ENCODE measurements at places on chromosomes 16 and 17.

GRCh38 chr17:8644507-8644902 is 14.0 kb upstream of the MYH10 start:
- DNase-seq, result no peak

GRCh38 chr17:82939621-82940135 is 99.9 kb upstream of the ZNF750 start:
- DNase-seq, result no peak

- no peak for DNase-seq
Observed at GRCh38 chr16:83245061-83245460, 562.7 kb upstream of the HSBP1 start.

GRCh38 chr17:11331547-11332513 is 90.8 kb downstream of the SHISA6 start:
- no peak for DNase-seq

DNA sequence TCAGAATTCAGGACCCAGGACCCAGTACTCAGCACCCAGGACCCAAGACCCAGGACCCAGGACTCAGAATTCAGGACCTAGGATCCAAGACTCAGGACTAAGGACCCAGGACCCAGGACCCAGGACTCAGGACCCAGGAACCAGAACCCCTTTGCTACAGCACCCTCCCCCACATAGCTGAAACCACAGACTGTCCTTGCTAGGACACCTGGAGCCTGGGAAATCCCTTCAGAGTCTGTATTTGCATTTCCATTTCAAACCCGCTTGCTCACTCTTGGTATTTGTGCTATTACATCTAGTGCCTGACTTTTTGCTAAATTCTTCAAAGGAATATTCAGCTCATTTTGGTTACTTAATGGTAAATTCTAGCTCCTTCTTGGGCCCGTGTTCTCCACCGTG is 275.8 kb upstream of the MAF start:
- DNase-seq, result no peak

DNA sequence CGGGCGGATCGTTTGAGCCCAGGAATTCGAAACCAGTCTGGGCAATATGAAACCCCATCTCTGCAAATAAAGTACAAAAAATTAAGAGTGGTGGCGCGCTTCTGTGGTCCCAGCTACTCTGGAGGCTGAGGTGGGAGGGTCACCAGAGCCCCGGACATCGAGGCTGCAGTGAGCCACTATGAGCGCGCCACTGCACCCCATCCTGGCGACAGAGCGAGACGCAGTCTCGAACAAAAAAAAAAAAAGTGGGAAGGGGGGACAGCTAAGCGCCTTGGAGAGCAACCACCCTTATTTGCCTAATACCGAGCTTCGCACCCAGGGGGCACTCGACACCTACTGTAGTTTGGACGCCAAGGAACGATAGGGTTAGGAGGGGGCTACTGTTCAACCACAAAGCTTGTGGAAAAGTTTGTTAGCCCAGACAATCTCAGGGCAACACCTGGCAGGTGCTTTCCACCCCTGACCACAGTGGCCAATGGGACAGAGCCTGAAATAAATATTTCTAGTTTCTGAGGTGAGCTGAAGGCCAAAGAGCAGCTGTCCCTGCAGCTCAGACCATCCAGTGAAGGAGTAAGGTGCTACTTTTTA is 847 bp upstream of the PSMC3IP start:
- peak; percentile 73 for DNase-seq

DNA sequence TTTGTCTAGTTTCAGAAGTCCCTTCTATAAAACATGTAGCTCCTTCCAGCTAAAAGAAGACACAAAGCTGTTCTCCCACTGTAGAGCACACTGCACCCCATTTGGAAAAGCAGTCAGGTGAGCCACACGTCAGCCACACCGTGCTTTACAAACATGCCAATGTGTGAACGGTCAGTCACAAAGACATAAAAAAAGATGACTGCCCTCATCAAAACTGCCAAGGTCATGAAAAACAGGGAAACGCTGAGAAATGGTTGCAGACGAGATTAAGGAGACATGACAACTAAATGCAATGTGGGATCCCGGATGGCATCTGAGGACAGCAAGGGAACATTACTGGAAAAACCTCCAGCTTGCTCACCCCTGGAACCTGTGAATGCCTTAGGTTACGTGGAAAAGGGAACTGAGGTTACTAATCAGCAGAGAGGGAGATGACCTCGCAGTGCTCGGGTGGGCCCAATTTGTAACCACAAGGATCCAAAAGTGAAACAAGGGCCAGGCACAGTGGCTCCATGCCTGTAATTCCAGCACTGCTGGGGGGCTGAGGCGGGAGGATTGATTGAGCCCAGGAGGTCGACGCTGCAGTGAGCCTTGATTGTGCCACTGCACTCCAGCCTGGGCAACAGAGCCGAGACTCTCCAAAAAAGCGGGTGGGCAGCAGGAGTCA is 8.1 kb downstream of the ANKRD11 start:
- DNase-seq, result no peak

DNA sequence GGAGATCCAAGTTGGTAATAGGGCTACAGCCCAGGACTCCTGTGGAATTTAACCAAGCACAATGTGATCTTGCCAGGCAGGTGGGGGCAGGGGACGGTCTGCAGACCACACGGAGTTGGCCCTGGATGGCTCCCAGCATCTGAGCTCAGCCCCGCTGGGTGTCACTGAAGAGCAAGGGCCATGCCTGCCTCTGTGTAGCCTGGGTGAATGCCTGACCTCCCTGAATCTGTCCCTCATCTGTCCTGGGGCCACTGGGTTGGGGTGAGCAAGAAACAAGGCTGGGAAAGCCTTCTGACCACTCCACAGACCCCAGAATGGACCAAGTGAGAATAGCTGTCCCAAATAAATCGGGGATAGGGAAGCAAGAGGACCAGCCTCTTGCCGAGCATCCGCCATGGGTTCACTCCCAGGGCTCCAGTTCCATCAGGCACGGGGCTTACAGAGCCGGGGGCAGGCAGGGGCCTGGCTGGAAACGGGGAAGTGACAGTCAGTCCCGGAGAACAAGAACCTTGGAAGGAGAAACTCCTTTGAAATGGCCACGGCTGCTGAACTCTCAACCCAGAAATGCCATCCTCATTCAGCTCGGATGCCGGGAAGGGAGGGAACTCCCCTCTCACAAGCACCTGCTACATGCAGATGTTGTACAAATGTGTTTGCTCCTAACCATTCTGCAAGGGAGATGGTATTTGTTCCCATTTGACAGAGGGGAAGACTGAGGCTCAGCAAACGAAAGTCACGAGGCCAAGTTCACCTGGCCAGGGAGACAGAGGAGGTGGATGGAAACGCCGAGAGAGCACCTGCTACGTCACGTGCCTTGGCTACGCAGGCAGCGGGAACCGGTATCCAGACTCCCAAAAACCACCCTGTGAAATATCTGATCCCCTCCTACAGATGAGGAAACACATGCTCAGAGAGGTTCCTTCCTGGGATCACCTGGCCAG is 50.0 kb downstream of the RMI2 start:
- DNase-seq, result no peak

GRCh38 chr16:64384636-64385035 is 737.2 kb downstream of the CDH11 start:
- no peak for DNase-seq

GRCh38 chr16:25063865-25064264 is 47.7 kb upstream of the LCMT1 start:
- no peak for DNase-seq

- no peak for DNase-seq
Observed at GRCh38 chr17:4236456-4236855, 27.3 kb downstream of the ANKFY1 start.

DNA sequence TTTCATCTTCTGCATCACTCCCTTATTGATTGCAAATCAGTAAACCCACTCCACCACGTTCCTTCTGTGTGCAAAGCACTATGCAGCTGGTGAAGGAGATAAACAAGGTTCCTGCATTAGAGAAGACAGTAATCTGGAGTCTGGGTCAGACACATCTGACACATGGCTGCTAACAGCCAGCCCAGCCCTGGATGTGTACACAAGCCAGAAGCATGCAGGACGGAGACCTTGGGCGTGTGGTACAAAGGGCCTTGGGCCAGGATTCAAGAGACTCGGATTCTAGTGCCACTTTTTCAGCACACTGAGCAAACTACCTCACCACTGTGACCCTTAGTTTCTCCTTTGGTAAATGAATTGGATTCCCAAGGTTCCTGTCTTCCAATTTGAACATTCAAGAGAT is 86.6 kb upstream of the DNAH9 start:
- no peak for DNase-seq

- DNase-seq, result no peak
Observed at GRCh38 chr16:88524973-88525662, 45.1 kb upstream of the ZC3H18 start.

DNA sequence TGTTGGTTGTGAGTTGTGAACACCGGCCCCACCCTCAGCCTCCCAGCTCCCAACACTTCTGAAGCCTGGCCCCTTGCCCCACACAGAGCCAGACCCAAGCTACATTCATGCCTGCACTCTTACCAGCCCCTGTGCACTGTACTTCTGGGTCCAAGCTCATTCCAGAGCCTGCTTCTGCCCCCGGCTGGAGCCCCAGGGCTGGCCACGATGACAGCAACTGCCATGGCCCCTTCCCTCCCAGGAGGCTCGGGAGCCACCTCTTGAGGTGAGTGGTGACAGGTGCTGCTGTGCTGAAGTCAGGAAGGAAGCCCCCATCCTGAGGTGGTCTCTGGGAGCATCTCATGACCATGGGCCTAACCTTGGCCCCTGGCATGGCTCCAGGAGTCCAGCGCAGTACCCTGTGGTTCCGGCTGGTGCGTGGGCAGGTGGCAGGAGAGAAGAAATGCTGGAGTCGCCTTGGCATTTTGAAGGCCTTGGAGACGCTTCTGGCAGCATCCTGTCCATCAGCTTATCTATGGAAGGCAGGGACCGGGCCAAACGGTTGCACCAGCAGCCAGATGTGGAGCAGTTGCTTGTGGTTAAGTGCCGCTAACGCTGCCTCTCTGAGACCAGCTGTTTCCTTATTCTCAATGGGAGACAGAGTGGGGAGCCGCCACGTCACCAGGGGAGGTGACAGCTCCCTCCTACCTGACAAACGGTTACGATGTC is 3.9 kb upstream of the CDT1 start:
- no peak for DNase-seq

DNA sequence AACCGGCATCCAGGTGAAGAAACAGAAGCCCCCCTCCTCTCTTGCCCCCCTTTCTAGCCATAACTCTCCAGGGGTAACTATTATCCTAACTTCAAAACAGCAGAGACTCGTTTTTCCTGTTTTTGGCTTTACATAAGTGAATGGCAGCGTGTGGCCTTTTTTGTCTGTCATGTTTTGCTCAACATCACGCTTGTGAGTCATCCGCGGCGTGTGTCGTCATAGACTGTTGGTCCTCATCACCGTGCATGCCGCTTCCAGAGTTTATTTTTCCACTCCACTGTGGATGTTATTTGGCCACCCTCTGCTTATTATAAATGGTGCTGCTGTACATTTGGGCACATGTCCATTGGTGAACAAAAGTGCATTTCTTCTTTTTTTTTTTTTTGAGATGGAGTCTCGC is 52.6 kb downstream of the ERN1 start:
- no peak for DNase-seq

GRCh38 chr16:14335297-14335696 is 264.2 kb downstream of the MRTFB start:
- DNase-seq, result no peak

- DNase-seq, result no peak
Observed at GRCh38 chr16:57987441-57988177, 12.9 kb downstream of the ZNF319 start.

DNA sequence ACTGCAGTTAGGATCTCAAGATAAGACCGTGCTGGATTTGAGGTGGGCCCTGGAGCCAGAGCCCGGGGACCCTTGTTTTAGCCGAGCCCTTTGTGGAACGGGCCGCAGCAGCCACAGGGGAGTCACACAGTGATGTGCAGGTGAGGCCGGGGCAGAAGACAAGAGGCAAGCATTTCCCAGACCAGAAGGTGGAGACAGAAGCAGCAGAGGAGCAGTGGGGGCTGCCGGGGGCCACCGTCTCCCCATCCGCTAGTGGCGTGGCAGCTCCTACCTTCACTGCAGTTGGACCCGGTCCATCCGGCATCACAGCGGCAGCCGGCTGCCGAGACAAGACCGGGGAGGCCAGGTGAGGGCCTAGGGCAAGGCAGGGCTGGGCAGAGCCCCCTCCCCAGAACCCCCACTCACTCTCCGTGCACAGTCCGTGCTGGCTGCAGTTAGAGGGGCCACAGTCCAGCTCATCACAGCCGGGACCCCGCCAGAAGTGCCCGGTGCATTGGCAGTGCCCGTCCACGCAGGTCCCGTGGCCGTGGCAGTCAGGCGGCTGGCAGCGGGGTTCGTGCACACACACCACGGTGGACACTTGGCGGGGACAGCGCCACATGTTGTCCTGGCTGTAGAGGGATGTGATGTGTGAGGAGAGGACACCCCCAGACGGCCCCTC is 6.0 kb downstream of the NAGPA start:
- DNase-seq, result no peak

DNA sequence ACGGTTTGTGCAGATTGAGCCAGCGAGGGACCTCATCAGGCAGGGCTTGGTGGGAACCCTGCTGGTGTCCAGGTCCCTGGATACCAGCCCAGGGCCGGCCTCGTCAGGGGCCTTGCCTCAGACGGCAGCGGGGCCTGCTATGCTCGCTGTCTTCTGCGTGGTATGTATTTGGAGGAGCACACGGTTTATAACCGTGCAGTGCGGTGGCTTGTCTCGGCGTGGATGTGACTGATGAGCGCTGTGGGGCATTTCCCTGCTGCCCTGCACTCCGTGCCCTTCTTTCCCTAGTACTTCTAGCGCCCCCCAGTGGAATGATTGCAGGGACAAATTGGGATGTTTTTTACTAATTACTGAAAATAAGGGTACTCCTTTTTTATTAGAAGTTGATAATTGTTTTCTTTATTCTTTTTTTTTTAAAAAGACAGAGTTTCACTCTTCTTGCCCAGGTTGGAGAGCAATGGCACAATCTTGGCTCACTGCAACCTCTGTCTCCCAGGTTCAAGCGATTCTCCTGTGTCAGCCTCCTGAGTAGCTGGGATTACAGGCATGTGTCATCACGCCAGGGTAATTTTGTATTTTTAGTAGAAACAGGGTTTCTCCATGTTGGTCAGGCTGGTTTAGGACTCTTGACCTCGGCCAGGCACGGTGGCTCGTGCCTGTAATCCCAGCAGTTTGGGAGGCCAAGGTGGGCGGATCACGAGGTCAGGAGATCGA is 15.3 kb downstream of the TBCD start:
- DNase-seq, result peak; percentile 39

- DNase-seq, result no peak
Observed at GRCh38 chr16:10838621-10839278, 20.2 kb upstream of the TVP23A start.

DNA sequence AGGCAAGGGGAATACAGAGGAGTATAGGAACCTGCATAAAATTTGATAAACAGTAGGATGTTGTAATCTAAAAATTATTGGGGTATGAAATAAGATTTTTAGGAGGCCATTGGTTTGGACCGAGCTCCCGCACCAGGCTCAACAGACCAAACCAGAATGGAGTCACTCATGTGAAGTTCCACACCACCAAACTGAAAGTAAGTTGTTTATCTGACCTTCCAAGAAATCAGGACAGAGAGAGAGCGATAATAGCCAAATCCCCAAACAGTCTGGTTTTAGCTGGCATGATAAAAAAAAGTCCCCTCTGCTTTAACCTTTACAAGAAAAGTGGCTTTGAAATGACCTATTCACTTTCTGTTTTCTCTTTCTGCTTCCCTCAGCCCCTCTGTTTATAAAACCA is 45.7 kb upstream of the SIAH1 start:
- DNase-seq, result no peak

All from activated CD4-positive, alpha-beta T cell treated with anti-CD3 and anti-CD28 coated beads, Interleukin-2, amount 50 U/mL, for 1 hour (primary cell).